Brain (organoid and tissue), 16 donors: ENCODE measurements at places on chromosomes 11 and 22.

- no peak for DNase-seq
Observed at GRCh38 chr11:83574519-83574918, 288.4 kb upstream of the CCDC90B start.

GRCh38 chr11:21806947-21807346 lies 385.9 kb upstream of the ANO5 start:
- DNase-seq: no peak

GRCh38 chr11:101390539-101390938 lies 193.3 kb downstream of the TRPC6 start:
- DNase-seq: no peak

- no peak for DNase-seq
Observed at GRCh38 chr22:37032535-37033460, 13.3 kb downstream of the MPST start.

DNA sequence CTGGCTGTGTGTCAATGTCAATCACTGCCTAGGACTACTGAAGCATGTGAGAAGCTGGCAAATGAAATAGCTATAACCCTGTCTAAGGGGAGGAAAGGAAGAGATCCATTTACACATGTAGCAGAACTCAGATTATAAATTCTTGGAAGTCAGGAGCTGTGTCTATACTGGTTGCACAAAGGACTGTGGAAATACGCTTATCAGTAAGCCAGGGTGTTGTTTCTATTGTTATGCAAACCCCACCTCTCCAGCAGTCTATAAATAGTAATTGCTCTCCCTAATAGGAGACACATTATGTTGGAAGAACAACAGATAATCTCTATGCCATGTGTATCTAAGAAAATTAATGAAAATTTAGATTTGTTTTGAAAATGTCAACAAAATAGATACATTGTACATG lies 693.4 kb upstream of the CCDC90B start:
- no peak for DNase-seq

DNA sequence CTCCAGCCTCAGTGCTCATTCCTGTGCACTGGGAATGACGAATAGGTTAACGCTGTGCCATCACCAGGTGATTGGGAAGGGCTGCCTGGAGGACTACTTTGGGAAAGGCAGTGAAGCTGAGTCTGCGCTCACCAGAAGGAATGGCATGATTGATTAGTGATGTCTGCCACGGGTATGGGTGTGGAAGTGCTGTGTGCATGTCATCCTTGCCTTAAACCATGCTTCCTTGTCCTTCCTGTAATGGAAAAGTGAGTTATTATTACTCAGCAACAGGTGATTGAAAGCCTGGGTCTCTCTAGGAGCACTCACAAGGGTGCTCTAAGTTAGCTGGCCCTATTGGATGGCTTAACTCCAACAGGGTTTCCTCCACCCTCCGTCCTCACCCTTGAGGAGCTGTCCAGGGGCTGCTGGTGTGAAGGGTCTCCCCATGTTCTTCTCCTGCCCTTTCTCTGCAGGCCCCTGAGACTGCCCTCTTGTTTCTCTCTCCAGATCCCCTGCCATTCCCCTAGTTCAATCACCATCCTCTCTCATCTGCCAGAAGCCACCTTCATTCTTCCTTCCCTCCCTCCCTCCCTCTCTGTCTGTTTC lies 121.9 kb upstream of the NECTIN1 start:
- DNase-seq: no peak

DNA sequence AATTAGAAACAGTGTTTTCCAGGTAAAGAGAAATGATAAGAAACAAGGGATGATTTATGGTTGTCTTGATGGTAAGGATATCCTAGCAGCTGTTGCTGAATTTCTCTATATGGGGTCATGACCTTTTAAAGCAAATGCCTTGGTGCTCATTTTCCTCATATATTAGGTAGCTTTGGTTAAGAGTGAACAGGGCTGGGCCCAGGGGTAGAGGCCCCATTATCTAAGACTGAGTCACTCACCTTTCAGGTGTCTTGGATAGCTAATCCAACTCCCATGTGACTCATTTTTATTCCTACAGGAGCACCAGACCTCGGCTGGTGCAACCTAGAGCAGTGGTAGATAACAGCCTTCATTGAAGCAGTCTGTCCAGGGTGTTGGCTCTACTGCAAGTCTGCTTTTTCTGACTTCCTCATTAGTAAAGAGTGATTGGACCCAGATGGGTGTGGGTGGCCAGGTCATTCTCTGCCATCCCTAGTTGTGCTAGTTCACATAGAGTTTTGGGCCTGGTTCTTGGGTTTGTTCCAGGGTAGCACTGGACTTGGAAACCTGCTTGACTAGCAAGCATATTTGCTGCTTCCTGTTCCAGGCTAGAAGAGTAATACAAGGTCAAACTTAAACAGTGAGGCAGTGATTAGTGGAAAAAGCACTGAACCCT lies 37.4 kb downstream of the CTNND1 start:
- no peak for DNase-seq
